ENCODE measurements at places on chromosomes 11 and 22.

DNA sequence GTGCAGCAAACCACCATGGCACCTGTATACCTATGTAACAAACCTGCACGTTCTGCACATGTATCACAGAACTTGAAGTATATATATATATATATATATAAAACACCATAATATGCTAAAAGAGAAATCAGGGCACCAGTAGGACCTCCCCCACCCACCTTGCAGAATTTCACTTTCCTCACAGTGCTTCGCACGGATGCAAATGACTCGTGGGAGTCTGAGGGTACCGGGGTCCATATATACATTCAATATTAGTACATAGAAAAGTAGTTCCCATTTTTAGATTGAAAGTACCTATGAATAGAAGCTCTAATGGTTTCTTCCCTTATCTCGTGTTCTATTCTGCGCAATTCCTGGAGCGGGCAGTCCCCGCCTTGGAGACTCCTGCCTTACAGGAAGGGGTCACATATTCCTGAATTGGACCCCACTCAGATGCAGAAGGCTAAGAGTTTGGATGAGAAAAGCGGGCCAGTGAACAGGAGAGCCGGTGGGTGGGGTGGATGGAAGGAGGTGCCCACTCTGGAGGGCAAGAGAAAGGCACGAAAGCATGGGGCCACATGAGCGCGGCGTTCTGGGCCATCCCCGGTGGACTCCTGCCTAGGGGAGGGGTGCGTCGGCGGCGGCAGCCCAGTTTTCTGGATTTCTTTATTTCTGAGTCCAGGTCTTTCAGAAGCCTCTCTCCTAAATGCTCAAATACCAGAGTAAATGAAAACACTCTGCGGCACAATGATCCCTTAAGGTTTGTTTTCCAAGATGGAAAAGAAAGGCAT, 136.3 kb downstream of the ETS1 start:
- no peak for DNase-seq

- no peak for DNase-seq
Measured at GRCh38 chr11:134652586-134653255, 240.7 kb upstream of the B3GAT1 start.

DNA sequence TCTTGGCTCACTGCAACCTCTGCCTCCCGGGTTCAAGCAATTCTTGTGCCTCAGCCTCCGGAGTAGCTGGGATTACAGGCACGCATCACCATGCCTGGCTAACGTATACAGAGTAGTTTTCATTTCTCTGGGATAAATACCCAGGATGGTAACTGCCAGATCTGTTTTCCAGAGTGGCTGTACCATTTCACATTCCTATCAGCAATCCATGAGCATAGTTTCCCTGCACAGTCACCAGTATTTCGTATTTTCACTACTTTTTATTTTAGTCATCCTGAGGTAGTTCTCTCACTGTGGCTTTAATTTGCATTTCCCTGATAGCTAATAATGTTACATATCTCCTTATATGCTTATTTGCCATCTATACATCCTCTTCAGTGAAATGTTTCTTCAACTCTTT, 11.0 kb upstream of the SCARF2 start:
- no peak for DNase-seq

DNA sequence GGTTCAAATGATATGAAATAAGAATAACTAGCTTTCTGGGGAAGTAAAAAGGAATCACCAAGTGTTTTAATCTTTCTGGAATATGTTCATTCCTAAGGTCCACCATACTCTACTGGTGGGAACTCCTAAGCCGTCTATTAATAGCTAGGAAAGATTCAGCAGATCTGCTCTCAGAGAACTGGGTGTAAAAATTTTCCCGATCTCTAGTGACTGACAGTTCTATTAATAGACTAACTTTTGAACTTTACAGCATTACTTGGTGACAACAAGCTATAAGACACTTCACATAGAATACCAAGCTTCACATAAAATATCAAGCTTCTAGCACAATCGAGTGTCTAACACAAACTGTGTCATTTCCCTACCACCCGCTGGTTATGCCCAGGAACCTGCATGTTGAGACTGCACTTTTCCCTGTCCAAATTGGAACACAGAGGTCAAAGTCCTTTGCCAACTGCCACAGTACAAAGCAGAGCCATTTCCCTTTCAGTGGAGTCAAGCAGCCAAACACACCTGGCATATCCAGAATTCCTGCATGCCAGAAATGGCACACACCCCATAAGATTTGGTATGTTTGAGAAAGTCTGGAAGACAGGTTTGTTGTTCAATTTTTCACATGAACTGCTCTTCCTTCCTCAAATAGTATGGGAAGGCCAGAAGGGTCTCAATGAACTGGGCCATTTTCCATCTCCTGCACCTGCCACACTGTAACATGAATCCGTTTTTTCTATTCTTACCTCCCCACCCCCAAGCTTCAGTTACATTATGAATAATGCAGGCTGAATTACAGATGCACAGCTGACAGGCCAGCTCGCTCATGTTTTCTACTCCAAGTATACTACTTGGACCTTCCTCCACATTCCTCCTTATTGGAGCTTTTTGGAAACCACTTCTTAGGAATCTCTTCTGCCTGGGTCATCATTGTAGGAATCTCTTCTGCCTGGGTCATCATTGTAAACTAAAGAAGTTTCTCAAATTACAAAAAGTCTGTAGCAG, 3.7 kb downstream of the OSBP start:
- no peak for DNase-seq

- no peak for DNase-seq
Measured at GRCh38 chr11:12746593-12747097, 72.4 kb downstream of the TEAD1 start.

GRCh38 chr11:96055706-96056387, 131.9 kb upstream of the MTMR2 start:
- peak; percentile 43 for DNase-seq

DNA sequence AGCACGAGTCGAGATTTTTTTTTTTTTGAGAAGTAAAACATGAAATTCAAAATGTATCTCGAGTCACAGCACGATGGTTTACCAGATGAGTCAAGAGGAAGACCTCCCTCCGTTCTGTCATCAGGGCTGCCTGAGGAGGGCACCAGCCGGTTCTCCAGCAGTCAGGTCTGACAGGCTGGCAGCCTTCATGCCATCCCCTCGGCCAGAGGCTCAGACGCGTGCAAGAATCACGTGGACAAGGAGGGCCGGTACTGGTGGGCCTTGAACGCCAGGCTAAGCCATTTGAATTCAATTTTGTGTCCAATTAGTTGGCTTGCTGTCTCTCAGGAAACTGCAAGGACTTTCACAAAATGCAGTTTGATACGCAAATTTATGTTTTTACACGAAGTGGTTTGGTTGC, 1412.2 kb downstream of the BRD1 start:
- no peak for DNase-seq

DNA sequence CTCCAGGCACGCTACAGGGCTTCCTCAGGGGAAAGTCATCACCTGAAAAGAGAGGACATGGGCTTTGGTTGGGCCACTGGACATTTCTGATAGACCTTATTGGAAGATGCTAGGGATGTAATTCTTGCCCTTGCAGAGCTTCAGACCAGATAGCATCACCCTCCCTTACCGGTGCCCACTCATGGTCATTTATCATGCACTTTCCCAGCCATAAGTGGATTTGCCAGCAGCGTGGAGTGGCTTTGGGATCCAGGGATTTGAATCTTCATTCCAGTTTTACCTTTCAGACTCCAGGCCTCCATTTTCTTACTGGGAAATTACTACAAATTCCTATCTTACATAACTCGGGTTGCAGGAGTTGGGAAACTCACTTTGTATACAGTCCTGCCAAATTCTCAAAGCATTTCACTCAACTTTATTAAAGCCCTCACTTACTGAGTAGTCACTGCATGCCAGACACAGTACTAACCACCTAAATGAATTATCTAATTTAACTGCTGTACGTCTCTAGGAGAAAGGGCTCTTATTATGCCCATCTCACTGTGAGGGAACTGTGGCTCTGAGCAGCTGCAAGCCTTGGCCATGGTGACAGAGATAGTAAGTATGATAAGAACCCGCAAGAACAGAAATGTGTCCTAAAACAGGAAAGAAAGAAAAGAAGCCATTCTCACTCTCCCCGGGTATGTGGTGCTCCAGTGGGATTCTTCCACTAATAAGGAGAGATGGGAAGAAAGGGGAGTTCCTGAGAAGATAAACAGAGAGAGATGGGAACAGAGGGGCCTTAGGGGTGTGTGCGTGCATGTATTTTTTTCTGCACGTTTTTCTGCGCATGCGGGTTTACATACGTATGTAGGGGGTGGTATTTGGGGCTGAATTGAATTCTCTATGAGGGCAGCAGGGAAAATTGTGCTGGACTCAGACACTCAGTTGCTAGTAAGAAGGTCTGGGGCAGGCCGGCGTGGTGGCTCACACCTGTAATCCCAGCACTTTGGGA, 9.7 kb downstream of the CHRM1 start:
- DNase-seq = no peak

DNA sequence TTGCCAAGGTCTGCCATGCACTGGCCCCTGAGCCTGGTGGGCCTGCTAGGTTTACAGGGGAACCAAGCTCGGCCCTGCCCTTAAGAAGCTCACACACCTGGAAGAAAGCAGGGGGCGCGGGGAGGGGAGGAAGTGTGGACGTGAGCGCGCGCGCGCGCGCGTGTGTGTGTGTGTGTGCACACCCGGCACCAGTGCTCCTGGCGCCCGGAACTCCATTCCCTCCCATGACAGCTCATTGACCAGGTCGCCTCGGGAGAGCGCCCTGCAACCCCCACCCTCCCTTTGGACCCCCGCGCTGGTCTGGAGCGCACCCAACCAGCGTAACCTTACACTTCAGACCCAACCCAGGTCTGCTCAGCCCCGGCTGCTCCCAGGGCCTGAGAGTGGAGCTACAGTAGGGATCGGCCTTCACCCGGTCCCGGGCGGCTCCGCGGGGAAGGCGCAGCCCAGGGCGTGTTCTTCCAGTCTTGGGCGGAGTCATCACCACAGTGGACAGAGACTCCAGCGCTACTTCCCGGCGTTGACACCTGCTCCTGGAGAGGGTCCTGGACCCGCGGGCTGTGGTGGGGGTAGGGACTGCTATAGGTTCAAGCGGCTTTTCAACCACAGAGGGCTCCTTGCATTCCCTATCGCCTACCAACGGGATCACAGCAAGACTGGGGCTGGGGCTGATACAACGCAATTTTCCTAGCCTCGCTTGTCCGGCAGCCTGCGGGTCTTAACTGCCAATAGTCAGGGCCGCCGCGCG, 1.5 kb downstream of the GALNT18 start:
- no peak for DNase-seq

DNA sequence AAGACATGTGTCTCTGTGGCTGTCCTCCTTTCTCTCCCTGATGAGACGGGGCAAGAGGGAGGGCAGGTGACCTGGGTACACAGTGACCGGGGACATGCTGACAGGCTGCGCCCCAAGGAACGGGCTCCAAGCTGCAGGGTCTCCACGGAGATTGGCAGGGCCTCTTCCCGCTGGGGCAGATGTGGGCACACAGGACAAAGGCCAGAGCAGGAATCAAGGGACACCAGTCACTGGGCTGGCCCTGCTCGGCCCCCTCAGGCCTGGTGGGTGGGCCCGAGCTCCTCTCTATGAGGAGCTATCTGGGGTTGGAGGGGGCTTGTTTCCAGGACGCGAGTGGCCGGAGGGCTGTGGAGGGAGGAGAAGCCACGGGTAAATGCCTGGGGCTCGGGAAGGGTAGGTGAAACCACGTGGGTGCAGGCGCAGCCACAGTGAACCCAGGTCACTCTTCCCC, 11.2 kb downstream of the PNPLA5 start:
- DNase-seq = no peak

All from activated CD4-positive, alpha-beta T cell treated with anti-CD3 and anti-CD28 coated beads, Interleukin-2, amount 50 U/mL, for 16 hours (primary cell).